Karpas-422 (cell line): ENCODE measurements at places on chromosomes 7 and 10. TPM values are rescaled to one million over a fixed set of nuclear protein-coding genes. Genes with fewer than 3 reads are reported as not detected.

EBLN1 gene
- total RNA-seq = not detected in 2 replicates

ASAH2 gene
- 8.7 and 20.0 TPM in 2 replicates for total RNA-seq

LBX1 gene
- not detected in 2 replicates for total RNA-seq

- H3K27ac ChIP-seq = no peak overlapping the region
- H3K27me3 ChIP-seq = no peaks in the 10 kb centered on the region
- H3K36me3 ChIP-seq = no peaks in the 10 kb centered on the region
- H3K4me3 ChIP-seq = no peak overlapping the region
Measured at GRCh38 chr7:128351296-128352152, 7.8 kb upstream of the RBM28 start.

- no peak overlapping the region for H3K4me3 ChIP-seq
- no peak for DNase-seq
- no peaks in the 10 kb centered on the region for H3K36me3 ChIP-seq
- H3K27me3 ChIP-seq = no peaks in the 10 kb centered on the region
Measured at GRCh38 chr7:25574828-25575227, 346.5 kb upstream of the NPVF start.

GRCh38 chr10:109956454-109957091 lies 33.3 kb upstream of the XPNPEP1 start:
- no peak overlapping the region for H3K27ac ChIP-seq
- H3K36me3 ChIP-seq = no peaks in the 10 kb centered on the region

GRCh38 chr10:100713049-100713858 lies 32.1 kb upstream of the PAX2 start:
- no peaks in the 10 kb centered on the region for H3K4me1 ChIP-seq
- H3K27me3 ChIP-seq = no peaks in the 10 kb centered on the region
- DNase-seq = no peak
- H3K4me3 ChIP-seq = no peak overlapping the region
- no peak overlapping the region for H3K27ac ChIP-seq
- no peaks in the 10 kb centered on the region for H3K36me3 ChIP-seq

DNA sequence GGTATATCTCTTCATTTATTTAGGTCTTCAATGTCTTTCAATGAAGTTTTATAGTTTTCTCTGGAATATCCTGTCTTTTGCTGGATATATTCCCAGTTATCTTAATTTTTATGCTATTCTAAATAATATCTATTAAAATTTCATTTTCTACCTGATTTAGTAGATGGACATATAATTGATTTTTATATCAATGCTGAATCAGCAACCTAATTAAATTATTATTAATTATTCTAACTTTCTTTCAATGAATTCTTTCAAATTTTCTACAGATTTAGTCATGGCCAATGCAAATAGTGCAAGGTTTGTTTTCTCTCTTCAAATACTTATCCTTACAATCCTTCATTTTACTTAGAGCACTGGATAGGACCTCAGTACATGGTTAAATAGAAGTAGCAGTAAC lies 56.8 kb downstream of the DENND11 start:
- H3K36me3 ChIP-seq = peaks cover 6% of the 10 kb centered on the region; the same call in 1 of the 2 replicates
- H3K4me1 ChIP-seq = peaks cover 20% of the 10 kb centered on the region
- H3K27ac ChIP-seq = no peak overlapping the region
- DNase-seq = no peak
